ENCODE measurements at places on chromosomes 6 and 20. TPM values are rescaled to one million over a fixed set of nuclear protein-coding genes. Genes with fewer than 3 reads are reported as not detected.

GGTLC1 gene
- total RNA-seq = 86.2 TPM

UBD gene
- total RNA-seq = 2.4 TPM

RIMS1 gene
- 1.0 TPM for total RNA-seq

BANF2 gene
- total RNA-seq = not detected

BPIFB1 gene
- 171 TPM for total RNA-seq

- H3K36me3 ChIP-seq = no peaks in the 10 kb centered on the region
- H3K4me1 ChIP-seq = peaks cover 14% of the 10 kb centered on the region
- H3K27me3 ChIP-seq = peaks cover 6% of the 10 kb centered on the region
- H3K27ac ChIP-seq = no peak overlapping the region
- no peak for DNase-seq
- no peak overlapping the region for H3K4me3 ChIP-seq
Measured at GRCh38 chr6:151498327-151498726, 4.5 kb downstream of the CCDC170 start.

GRCh38 chr20:50320901-50321796 lies 130.5 kb downstream of the CEBPB start:
- H3K4me3 ChIP-seq = peak overlapping the region; percentile 14
- peaks cover 37% of the 10 kb centered on the region for H3K4me1 ChIP-seq
- H3K27ac ChIP-seq = peak overlapping the region; percentile 87
- H3K27me3 ChIP-seq = no peaks in the 10 kb centered on the region
- DNase-seq = peak; percentile 93

DNA sequence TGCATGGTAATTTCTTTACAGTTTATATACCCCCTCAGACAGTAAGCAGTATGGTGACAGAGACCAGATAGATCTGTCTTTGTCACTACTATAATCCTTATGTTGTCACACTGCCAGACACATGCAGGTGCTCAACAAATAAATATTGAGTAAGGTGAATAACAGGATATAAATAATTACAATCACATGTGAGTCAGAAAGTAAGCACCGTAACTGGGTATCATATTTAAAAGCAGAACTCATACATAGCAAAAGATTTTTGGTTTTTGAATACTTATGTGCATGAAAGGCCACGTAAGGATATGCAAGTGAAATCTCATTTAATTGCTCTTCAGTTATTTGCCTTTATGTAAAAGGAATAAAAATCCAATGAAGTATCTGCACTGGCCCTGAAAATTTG lies 17.4 kb downstream of the CNBD2 start:
- no peaks in the 10 kb centered on the region for H3K27me3 ChIP-seq
- no peaks in the 10 kb centered on the region for H3K4me1 ChIP-seq
- no peak overlapping the region for H3K4me3 ChIP-seq
- H3K27ac ChIP-seq = no peak overlapping the region

- H3K27me3 ChIP-seq = no peaks in the 10 kb centered on the region
- no peaks in the 10 kb centered on the region for H3K4me1 ChIP-seq
- H3K36me3 ChIP-seq = no peaks in the 10 kb centered on the region
- no peak for DNase-seq
Measured at GRCh38 chr6:56318851-56319250, 71.5 kb upstream of the COL21A1 start.

DNA sequence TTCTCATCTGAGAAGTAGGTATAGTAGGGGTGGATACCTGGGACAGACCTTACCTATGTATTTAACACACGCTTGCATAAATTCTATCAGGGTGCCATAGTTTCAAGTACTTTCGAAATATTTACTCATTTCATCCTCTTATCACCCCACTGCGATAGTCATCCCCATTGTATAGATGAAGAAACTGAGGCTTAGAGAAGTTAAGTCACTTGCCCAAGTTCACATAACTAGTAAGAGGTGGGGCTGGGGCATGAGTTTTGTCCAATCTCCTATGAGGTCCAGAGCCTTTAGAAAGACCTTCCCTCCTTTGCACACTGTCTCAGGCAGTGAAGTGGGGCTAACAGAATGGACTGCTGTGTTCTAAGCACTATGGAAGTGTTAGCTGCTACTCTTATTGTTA lies 6.2 kb downstream of the TULP1 start:
- no peak overlapping the region for H3K4me3 ChIP-seq
- H3K4me1 ChIP-seq = peaks cover 2% of the 10 kb centered on the region
- H3K27me3 ChIP-seq = no peaks in the 10 kb centered on the region
- H3K27ac ChIP-seq = no peak overlapping the region
- H3K36me3 ChIP-seq = no peaks in the 10 kb centered on the region

GRCh38 chr6:26043384-26044139 lies 43.7 kb upstream of the HFE start:
- no peaks in the 10 kb centered on the region for H3K36me3 ChIP-seq
- DNase-seq = peak; percentile 65
- H3K27me3 ChIP-seq = no peaks in the 10 kb centered on the region
- H3K4me1 ChIP-seq = peaks cover 13% of the 10 kb centered on the region
- H3K4me3 ChIP-seq = peak overlapping the region; percentile 45
- peak overlapping the region; percentile 93 for H3K27ac ChIP-seq

GRCh38 chr6:34657307-34657978 lies 39.1 kb downstream of the ILRUN start:
- H3K4me1 ChIP-seq = peaks cover 42% of the 10 kb centered on the region
- peak overlapping the region; percentile 45 for H3K4me3 ChIP-seq
- peak; percentile 61 for DNase-seq
- H3K27ac ChIP-seq = peak overlapping the region; percentile 83
- no peaks in the 10 kb centered on the region for H3K27me3 ChIP-seq

GRCh38 chr6:157346373-157346772 lies 23.1 kb upstream of the TMEM242 start:
- H3K4me1 ChIP-seq = no peaks in the 10 kb centered on the region
- no peak for DNase-seq
- H3K27ac ChIP-seq = no peak overlapping the region
- H3K27me3 ChIP-seq = no peaks in the 10 kb centered on the region
- no peaks in the 10 kb centered on the region for H3K36me3 ChIP-seq
- no peak overlapping the region for H3K4me3 ChIP-seq

DNA sequence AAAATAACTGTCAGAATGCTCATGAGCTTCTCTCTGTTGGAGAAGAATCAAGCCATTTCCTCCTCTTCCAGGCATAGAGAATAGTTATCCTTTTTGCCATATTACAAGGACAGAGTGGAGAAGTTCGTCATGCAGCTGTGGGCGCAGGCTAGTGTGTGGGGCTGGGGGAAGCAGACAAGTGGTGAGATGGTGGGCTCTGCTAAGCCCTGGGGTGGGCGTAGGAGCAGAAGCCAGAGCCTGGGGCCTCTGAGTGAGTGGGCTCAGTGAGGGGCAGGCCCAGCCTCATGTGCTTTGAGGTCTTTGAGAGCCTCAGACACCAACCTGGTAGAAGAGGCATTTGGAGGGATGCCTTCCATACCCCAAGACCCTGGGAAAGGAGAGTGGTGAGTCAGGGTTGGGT lies 19.4 kb downstream of the ARID1B start:
- no peak overlapping the region for H3K27ac ChIP-seq
- H3K4me3 ChIP-seq = no peak overlapping the region
- DNase-seq = no peak
- no peaks in the 10 kb centered on the region for H3K27me3 ChIP-seq

- no peaks in the 10 kb centered on the region for H3K27me3 ChIP-seq
- H3K27ac ChIP-seq = no peak overlapping the region
- DNase-seq = no peak
Measured at GRCh38 chr6:15254070-15254975, 8.5 kb downstream of the JARID2 start.

GRCh38 chr20:8357703-8358102 lies 225.6 kb downstream of the PLCB1 start:
- H3K27me3 ChIP-seq = no peaks in the 10 kb centered on the region
- H3K36me3 ChIP-seq = no peaks in the 10 kb centered on the region
- no peak overlapping the region for H3K4me3 ChIP-seq
- H3K4me1 ChIP-seq = no peaks in the 10 kb centered on the region
- no peak for DNase-seq

- H3K4me1 ChIP-seq = no peaks in the 10 kb centered on the region
- H3K27me3 ChIP-seq = no peaks in the 10 kb centered on the region
- H3K4me3 ChIP-seq = no peak overlapping the region
- H3K27ac ChIP-seq = no peak overlapping the region
Measured at GRCh38 chr6:143103916-143104315, 43.2 kb downstream of the AIG1 start.

DNA sequence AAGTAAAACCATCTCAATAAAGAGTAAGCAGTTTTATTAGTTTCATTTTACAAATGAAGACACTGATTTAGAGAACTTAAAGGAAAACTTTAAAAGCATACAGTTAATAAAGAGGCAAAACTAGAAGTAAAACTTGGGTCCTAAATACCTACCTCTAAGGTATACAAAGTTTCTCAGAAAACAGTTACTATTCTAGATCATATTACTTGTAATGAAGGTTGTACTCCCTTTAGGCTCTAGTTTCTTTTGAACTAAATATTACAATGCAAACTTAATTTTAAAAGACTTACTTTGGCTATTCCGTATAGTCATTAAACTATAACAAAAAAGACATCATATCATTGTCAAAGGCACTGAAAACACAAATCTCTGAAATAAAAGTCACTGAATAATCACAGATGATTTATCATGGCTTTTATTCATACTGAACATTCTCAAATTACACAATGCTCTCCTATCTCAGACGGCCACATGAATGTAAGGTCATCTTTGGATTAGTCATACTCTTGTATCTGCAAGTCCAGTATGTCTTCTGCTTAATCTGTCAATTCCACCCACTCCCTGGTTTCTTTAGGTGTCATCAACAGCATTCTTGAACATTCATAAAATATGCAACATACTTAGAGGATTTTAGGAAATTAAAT lies 361.6 kb upstream of the RUNX2 start:
- H3K27ac ChIP-seq = no peak overlapping the region
- no peaks in the 10 kb centered on the region for H3K4me1 ChIP-seq
- H3K4me3 ChIP-seq = no peak overlapping the region
- H3K27me3 ChIP-seq = no peaks in the 10 kb centered on the region
- no peaks in the 10 kb centered on the region for H3K36me3 ChIP-seq

DNA sequence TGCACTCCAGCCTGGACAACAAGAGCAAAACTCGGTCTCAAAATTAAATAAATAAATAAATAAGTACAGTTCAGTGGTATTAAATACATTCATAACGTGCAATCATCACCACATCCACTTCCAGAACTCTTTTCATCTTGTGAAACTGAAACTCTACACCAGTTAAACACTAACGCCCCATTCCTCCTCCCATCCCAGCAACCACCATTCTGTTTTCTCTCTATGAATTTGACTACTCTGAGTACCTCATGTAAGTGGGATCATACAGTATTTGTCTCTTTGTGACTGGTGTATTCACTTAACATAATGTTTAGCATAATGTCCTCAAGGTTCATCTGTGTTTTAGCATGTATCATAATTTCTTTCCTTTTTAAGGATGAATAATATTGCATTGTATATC lies 29.1 kb upstream of the SCML4 start:
- H3K4me3 ChIP-seq = no peak overlapping the region
- H3K27me3 ChIP-seq = no peaks in the 10 kb centered on the region
- no peaks in the 10 kb centered on the region for H3K36me3 ChIP-seq
- no peak for DNase-seq
- peaks cover 6% of the 10 kb centered on the region for H3K4me1 ChIP-seq
- H3K27ac ChIP-seq = no peak overlapping the region

DNA sequence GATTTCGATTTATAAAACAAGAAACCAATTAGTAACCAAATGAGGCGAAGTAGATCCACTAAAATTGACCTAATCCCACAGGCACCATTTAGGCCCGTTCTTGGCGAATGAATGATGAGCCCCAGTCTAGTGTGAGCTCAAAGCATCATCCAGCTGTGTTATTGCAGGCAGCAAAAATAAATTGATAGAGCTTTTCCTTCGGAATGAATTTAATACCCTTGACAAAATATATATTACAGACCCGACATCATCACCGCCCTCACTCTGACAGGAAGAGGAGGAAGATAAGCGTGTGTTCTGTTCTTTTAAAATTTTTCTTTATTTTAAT lies 7.8 kb downstream of the SIM1 start:
- no peak for DNase-seq
- H3K4me3 ChIP-seq = no peak overlapping the region
- H3K27ac ChIP-seq = no peak overlapping the region

GRCh38 chr6:52871621-52872020 lies 31.0 kb upstream of the GSTA5 start:
- no peaks in the 10 kb centered on the region for H3K4me1 ChIP-seq
- H3K4me3 ChIP-seq = no peak overlapping the region
- H3K27me3 ChIP-seq = no peaks in the 10 kb centered on the region
- H3K27ac ChIP-seq = no peak overlapping the region

GRCh38 chr6:106094964-106095335 lies 8.8 kb downstream of the PRDM1 start:
- H3K4me1 ChIP-seq = peaks cover 15% of the 10 kb centered on the region
- DNase-seq = no peak
- H3K27ac ChIP-seq = peak overlapping the region; percentile 59
- no peaks in the 10 kb centered on the region for H3K36me3 ChIP-seq
- H3K4me3 ChIP-seq = no peak overlapping the region

GRCh38 chr6:154030646-154031045 lies 8.4 kb upstream of the OPRM1 start:
- no peaks in the 10 kb centered on the region for H3K4me1 ChIP-seq
- no peaks in the 10 kb centered on the region for H3K36me3 ChIP-seq
- no peak for DNase-seq
- no peaks in the 10 kb centered on the region for H3K27me3 ChIP-seq
- no peak overlapping the region for H3K4me3 ChIP-seq
- H3K27ac ChIP-seq = no peak overlapping the region

DNA sequence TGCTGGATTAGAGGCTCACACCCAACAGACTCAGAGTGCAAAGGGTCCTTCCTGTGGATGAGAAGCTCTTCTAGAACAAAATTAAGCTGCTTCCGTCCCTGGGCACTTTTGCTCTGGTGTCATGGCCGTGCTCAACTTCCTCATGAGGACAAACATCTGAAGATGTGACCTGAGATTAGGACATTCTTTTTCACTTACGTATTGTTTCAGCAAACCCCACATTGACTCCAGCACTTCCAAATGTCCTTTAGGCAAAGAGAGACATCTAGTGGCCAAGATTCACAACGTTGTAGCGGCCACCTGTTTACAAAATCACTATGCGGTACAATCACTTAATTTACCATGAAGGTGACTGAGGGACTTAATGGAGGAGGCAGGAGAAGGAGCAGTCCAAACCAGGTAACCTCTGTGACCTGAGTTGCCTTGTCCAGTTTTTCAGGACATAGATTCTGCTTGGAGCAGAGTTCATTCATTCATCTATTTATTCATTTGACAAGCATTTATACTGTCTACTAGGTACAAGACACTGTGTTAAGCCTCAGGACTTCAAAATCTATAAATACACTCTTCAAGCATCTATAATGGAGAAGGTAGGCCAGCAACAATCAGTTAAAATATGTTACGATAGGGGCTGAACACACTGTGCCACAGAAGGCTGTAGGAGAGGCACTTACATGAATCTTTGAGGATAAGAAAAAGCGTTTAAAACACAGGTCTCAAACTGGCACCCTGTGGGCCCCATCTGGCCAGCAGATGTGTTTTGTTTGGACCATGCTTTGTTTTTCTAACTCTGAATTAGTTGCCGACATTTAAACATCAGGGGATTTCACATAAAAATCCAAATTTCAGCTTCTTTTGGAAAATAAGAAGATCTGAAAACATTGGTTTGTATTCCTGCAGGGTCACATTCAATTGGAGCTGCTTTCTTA lies 5.6 kb upstream of the ADGRF1 start:
- no peaks in the 10 kb centered on the region for H3K36me3 ChIP-seq
- no peak overlapping the region for H3K4me3 ChIP-seq
- H3K27me3 ChIP-seq = no peaks in the 10 kb centered on the region
- peaks cover 12% of the 10 kb centered on the region for H3K4me1 ChIP-seq
- DNase-seq = no peak

- H3K27ac ChIP-seq = no peak overlapping the region
- H3K36me3 ChIP-seq = no peaks in the 10 kb centered on the region
- H3K4me3 ChIP-seq = no peak overlapping the region
- DNase-seq = no peak
Measured at GRCh38 chr6:22598339-22598738, 29.0 kb downstream of the HDGFL1 start.

- no peak for DNase-seq
- no peak overlapping the region for H3K4me3 ChIP-seq
- H3K4me1 ChIP-seq = peaks cover 29% of the 10 kb centered on the region
- no peaks in the 10 kb centered on the region for H3K36me3 ChIP-seq
- H3K27me3 ChIP-seq = no peaks in the 10 kb centered on the region
Measured at GRCh38 chr6:108878942-108879341, 30.7 kb downstream of the ARMC2 start.
